ENCODE measurements at places on chromosomes 2 and 18.

- no peak for DNase-seq
These were observed 108.7 kb downstream of the FEZ2 start for GRCh38 chr2:36489281-36489680.

DNA sequence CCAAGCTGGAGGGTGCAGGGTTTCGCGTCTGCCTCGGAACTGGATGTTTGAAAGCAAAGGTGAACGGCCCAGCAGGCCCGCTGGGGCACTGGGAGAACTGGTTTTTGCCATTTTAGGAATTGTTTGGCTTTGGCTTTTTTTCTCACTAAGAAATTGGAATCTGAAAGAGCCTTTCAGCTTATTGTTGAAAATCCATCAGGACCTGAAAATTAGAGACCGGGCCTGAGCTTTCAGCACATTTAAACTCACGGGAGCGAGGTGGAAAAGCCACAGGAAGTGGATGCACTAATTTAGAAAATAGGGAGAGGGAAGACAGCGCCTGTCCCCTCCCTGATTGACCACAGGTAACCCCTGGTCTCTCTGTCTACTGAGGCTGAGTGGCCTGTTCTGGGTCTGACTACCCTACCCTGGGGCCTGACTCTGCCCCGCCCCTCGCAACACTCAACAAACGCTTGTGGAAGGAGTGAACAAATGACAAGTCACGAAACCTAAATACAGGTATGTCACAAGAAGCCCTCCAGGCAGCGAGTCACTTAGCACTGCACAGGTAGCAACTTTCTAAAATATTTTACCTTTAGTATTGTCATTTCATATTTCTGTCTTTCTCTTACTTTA is 100.3 kb upstream of the MBOAT2 start:
- DNase-seq, result no peak

GRCh38 chr2:88680916-88681315 is 10.6 kb upstream of the RPIA start:
- DNase-seq, result no peak

- DNase-seq, result no peak
These were observed 67.9 kb downstream of the ANKRD44 start for GRCh38 chr2:197242719-197243118.

GRCh38 chr2:131122496-131122895 is 17.4 kb downstream of the PLEKHB2 start:
- no peak for DNase-seq

GRCh38 chr18:27717816-27718215 is 459.1 kb downstream of the CDH2 start:
- no peak for DNase-seq

- DNase-seq, result no peak
These were observed 1099.0 kb upstream of the LRRTM1 start for GRCh38 chr2:81403508-81403907.

DNA sequence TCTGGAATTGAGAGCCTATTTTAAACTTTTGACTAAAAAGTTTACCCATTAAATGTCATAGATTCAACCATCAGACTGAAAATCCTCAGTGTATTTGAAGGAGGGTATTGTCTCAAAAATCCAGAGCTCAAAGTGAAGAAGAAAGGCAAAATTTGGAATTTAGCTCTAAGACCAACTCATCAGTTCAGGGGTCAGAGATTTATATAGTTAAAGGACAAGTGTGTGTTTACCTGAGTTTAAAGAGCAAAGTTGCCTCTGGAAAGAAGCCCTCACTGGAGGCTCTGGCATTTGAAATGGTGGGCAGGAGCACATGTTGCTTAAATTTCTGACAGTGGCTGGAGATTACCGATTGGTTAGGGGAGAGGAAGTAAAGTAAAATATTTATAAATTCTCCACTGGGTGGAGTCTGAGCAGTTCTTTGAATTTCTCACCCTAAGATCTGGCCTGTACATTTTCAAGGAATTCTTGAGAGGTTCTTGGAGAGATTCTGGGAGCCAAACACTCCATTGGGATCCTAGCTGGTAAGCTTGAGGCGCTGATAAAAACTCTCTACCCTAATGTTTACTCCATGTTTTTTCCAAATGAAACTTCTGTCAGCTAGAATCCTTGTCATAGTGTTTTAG is at the start of gene KYNU:
Gene KYNU, plus strand, starts transcription at position 449 of the 623 bp plus-strand sequence. CDS start 7,704 bp downstream, outside the sequence.
- no peak for DNase-seq

DNA sequence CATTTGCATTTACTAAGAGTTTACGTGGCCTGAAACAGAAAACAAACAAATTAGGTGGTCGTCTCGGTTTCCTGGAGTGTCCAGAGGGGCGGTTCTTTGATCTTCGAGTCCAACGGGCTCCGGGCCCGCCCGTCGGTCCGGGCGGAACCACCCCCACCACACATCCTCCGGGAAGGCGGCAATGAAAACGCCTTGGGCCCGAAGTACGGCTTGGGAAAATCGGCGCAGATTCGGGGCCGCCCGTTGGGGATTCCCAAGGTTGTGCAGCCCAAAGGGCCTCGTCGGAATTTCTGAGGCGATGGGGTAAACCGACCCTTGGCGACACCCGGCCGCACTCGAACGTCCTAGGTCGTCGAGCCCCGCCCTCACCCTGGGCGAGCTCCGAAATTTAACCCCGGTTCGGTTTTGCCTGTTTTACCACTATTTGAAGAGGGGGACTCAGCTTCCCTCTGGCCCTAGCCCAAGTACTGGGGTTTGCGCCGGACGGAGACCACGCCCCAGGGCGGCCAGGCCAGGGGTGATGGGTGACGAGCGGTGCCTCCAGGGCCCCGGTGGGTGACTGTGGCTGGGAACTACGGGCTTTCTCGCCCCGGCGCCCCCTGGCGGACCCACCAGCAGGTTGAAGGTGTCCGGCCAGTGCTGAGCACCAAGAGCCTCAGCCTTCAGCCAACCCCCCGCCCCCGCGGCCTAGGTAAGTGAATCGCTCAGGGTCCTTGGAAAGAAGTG is 1.9 kb upstream of the CFAP53 start:
- DNase-seq, result peak; percentile 55

GRCh38 chr2:109435901-109436598 is 177.7 kb downstream of the SEPTIN10 start:
- DNase-seq, result no peak

DNA sequence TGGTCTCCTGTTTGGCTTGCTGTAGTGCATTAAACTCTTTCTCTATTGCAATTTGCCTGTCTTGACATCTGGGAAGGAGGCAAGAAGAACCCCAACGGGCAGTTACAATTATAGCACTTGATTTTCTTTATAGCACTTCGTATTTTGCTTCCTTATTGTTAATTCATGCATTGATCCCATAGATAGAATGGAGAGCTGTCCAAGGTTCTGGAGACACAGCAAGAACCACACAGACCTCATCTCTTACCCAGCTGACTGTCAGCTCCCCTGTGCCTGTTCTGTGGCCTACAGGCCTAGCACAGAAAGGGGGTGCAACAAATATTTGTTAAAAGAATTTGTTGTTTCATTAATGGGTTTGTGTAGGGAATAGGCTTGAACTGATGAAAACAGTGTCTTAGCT is 194.3 kb downstream of the GALNT1 start:
- no peak for DNase-seq

- DNase-seq, result no peak
These were observed 17.4 kb downstream of the IRS1 start for GRCh38 chr2:226782092-226782713.

GRCh38 chr2:82781176-82781915 is 1677.7 kb downstream of the SUCLG1 start:
- no peak for DNase-seq

- DNase-seq, result no peak
These were observed 339.4 kb downstream of the PLCL1 start for GRCh38 chr2:198143793-198144192.

DNA sequence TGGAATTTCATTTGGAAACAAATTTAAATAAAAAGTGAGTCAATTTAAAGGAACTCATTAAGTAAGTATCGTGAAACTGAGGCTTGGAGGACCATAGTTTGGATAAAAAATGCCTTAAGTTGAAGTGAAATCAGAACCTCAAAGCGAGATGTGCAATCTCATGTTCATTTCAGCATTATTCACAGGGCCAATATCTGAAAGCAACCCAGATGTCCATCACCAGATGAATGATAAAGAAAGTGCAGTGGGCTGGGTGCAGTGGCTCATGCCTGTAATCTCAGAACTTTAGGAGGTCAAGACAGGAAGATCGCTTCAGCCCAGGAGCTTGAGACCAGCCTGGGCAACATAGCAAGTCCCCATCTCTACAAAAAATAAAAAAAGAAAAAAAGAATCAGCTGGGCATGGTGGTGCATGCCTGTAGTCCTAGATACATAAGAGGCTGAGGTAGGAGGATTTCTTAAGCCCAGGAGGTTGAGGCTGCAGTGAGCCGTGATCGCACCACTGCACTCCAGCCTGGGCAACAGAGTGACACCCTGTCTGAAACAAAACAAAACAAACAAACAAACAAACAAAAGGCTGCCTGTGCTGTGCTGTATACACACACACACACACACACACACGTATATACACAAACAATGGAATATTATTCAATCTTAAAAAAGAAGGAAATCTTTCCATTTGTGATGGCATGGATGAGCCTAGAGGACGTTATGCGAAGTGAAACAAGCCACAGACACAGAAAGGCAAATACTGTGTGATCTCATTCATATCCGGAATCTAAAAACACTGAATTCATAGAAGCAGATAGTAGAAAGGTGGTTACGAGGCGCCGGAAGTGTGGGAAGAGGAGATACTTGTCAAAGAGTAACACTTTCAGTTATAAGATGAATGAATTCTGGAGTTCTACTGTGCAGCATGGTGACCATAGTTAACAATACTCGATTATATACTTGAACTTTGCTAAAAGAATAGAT is 14.5 kb downstream of the SH3RF3 start:
- DNase-seq, result no peak

DNA sequence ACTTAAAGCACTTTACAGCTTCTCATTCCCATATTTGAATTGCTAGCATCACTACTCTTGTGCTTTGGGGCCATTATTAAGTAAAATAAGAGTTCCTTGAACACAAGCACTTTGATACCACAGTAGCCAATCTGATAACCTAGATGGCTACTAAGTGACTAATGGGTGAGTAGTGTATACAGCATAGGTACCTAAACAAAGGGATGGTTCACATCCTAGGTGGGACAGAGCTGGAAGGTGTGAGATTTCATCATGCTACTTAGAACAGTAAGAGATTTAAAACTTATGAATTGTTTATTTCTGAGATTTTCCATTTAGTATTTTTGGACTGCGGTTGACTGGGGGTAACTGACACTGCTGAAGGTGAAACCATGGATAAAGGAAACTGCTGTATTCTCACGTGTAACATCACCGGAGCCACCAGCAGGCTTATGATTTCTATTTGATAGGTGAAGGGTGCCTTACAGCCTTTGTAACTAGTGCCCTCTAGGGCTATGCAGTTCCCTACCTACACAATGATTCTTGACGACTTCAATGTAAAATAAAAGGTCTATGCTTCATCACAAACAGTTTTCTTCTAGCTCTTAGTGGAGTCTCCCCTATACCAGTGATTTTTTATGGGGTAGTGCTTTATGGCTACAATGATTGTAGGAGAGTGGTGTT is 22.1 kb upstream of the CRIM1 start:
- no peak for DNase-seq

DNA sequence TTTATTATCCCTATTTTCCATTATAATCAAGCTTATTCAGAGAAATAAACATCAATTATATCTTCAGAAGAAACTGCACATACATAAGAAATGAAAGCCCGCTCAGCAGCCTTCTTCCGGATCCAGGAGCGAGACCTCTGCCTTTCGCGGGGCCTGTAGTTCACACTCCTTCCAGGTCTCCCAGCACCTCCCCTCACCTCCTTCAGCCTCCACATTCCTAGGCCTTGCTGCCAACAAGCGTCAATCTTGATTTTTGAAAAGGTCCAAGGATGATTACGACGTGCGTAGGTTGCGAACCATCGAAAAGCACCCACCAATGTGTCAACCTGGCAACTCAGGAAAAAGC is 355 bp upstream of the KIDINS220 start:
- no peak for DNase-seq

DNA sequence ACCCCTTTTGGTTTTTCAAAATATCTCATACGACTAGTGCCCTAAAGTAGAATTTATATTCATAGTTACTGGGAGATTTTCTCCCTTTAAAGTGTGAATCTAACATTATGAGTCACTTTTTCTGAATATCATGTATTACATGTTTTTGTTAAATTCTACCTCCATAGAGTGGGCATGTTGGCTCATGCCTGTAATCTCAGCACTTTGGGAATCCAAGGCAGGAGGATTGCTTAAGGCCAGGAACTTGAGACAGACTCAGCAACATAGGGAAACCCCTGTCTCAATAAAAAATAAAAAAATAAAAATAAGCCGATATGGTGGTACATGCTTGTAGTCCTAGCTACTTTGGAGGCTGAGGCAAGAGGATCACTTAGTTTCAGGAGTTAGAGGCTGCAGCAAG is 45.3 kb upstream of the UNC80 start:
- DNase-seq, result no peak

GRCh38 chr18:41025666-41026065 is 929.4 kb upstream of the PIK3C3 start:
- DNase-seq, result no peak

DNA sequence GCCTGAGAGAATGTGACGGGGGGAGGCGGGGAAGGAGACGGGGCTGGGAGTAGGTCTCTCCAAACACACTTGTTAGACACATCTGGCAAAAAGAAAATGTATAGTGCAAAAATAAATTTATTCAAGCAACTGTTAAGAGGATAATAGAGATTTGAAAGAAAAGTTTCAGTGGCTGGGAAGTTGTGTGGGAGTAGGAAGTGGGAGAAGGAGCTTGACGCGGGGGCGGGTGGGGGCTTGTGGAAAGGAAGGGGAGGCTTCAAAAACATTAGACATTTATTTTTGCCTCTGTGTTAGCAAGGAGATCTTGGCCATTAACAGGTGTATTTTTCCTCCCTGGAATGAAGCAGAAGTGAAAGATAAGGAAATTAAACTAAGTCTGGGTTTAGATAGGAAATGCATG is 90.3 kb downstream of the KLF7 start:
- DNase-seq, result no peak

DNA sequence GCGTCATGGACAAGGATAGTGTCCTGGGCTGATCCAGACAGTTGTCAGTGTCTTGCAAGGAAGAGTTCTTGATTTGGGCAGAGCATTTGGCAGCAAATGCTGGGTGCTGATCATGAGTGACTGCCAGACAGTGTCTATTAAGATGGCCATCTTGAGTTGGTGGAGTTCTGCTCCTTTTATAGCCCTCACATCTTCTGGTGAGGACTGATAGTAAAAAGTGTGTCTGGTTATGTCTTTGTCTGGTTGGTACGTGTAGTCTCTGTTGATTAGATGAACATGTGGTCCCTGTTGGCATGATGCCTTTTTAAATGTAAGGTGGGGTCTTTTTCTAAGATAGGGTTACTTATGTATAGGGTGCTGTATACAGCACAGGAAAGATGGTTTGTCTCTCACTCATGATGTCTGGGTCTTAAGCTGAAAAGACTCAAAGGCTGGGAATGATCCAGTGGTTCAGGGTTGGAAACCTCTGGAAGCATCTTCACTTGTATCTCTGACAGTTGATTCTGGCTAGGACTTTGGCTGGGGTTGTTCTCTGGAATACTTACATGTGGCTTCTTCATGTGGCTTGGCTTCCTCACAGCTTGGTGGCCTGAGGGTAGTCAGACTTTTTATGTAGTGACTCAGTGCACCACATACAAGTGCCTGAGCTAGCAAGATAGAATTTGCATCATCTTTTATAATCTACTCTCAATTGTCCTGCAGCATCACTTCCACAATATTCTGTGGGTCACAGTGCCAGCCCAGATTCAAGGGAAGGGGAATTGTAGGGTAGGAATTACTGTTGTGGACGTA is 11.8 kb downstream of the MTX2 start:
- no peak for DNase-seq

Data from HEK293T (cell line).